ENCODE measurements at places on chromosomes 3 and 15.

DNA sequence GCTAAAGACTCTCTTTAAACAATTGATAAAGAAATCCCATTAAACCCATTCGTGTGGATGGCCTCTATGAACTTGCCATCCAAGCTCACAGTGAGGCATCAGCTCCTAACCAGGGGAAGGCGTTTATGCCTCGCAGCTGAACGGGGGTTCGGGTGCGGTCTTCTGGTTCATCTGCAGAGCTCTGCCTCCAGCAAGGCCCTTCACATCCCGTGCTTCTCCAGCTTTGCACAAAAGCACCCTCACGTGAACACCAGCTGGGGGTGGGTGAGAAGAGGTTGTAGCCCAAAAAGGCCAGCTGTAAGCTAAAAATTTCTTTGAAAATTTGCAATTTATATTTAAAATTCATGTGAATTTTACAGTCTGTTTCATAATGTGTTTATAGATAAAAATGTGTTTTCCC, 39.5 kb upstream of the ZNF148 start:
- DNase-seq: no peak

- no peak for DNase-seq
Measured at GRCh38 chr3:113606539-113607218, 74.3 kb downstream of the SIDT1 start.

DNA sequence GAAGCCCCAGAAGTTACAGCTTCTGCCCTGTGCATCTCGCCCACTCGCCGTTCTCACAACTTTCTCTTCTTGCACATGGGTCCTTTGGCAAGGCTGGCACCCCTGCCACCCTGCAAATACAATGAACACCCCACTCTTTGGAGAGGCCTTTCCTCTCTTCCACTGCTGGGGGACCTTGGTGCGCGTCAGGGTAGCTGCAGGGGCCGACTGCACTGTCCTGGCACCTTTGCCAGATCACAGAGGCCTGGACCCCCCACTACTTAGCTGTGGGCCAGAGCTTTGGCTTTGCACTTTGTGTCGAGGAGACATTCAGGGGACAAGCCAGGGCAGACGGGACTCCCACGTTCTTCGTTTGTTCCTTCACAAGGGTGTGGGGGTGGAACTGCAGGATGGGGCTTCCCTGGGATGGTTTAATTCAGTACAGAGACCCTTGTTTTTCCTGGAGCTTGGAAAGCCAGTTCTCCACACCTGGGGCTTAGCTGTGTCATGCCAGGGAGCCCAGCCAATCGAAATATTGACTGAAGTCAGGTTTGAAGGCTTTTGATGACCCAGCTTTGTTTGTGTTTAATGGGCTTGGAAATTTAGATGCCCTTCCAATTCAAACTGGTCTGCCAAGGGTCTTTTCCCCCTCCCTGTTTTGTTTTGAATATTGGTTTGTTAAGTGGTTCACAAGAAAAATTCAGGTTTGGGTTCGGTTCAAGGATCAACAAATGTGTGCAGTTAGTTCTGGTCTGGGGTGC, 256.1 kb upstream of the TLE3 start:
- no peak for DNase-seq

DNA sequence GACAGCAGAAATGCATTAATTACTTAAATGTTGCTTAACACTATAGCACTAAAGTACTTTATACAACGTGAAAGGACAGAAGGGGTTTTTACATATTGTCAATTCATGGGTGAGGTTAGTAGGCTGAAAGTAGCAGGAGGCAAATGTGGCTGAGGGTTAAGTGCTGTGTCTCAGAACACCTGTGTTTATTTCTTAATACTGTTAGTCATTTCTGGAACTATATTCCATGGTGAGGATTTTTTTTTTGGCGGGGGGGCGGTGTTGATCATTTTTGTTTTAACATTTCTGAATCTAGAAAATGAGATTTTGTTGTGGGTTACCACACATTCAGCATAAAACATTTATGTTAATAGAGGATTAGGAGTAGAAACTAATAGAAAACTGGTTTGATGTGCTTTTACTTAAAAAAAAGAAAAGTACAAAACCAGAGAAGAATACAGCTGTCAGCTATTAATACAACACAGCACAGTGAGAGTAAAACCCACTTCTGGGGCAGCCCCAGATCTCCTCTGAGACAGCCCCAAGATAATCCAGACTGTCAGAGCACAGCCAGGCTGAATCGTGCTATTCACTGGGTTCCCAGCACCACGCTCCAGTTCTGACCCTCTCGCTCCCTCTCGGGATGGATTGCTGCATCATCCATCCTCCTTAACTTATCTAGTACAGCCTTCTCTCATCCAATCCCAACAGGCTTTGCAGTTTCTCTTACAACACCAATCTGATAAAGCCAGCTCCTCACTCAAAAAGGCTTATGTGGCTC, 307.7 kb downstream of the TUSC7 start:
- no peak for DNase-seq

GRCh38 chr3:123258811-123259420, 57.2 kb downstream of the SEC22A start:
- DNase-seq: peak; percentile 4

DNA sequence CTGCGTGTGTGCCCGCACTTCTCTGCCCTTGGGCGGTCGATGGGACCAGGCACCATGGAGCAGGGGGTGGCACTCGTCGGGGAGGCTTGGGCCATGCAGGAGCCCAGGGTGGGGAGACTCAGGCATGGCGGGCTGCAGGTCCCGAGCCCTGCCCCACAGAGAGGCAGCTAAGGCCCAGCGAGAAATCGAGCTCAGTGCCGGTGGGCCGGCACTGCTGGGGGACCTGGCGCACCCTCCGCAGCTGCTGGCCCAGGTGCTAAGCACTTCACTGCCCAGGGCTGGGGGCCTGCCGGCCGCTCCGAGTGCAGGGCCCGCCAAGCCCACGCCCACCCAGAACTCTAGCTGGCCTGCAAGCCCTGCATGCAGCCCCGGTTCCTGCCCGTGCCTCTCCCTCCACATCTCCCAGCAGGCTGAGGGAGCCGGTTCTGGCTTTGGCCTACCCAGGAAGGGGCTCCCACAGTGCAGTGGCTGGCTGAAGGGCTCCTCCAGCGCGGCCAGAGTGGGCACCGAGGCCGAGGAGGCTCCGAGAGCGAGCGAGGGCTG, 553 bp upstream of the RTP4 start:
- no peak for DNase-seq

DNA sequence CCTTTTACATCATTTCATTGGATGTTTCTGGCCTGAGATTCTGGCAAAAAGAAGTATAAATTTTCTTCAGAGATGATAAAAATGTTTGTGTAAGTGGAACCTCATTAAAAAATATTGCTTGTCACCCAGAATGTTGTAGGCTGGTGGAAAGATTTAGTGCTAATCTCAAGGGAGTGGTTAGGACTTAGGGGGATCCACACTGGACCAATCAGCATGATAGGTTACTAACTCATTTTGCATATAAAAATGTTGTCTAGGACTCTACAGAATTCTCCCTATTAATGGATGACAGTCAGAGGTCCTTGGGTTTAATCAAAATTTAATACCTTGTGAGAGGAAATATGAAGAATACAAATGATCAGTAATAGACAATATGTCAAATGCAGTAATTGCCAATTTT, 108.6 kb upstream of the TNIK start:
- DNase-seq: no peak

DNA sequence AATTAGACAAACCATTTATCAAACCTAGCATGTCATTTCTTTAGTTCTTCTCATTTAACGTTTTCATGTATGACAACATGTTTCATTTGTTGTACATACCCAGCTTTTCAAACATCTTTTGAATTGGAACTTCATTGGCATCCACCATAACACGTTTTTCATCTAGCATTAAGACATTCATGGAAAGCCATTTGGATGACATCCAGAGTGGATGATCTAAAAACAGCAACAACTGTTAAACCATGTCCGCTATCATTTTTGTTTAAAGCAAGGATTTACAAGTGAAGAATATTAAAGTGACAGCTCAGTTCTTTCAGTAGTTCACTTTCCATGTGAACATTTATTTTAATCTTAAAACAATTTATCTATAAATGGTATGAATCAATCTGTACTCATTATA, 14.5 kb downstream of the GATM start:
- no peak for DNase-seq

- DNase-seq: no peak
Measured at GRCh38 chr3:54982807-54983206, 54.9 kb upstream of the LRTM1 start.

DNA sequence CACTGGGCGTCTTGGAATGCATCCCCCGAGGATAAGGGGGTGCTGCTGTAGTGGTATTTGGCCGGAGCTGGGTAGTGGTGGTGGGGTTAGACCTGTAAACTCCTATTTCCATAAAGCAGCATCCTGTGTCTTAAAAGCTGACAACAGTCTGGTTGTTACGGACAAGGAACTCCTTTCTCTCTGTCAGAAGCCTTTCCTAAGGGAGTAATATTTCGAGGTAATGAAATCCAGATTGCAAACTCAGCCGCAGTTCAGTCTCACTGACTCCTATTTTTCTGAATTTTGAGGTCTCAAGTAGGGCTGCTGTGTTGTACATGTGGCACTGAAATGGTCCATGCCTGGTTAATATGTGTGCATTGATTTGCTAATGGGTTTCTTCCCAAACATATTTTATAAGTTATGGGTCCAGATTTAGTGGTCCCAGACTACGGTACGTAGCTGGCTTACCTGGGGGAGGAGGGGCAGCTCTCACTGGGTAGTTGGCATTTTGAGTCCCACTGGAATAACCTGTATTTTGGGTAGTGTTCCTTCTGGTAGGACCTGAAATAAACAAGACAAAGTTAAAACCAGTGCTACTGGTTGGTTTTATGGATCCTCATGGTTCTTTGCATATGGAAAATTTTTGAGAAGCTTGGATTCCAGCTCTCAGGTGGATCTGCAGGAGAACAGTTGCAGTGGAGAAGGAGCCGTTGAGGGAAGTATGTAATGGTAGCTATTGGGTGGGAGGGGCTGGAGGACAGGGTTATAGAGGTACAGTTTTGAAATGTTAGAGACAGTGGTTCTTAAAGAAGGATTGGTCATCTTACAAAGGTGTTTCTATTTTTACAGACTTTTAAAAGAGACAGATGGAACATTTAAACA, 48.6 kb upstream of the LDHAL6B start:
- DNase-seq: no peak

DNA sequence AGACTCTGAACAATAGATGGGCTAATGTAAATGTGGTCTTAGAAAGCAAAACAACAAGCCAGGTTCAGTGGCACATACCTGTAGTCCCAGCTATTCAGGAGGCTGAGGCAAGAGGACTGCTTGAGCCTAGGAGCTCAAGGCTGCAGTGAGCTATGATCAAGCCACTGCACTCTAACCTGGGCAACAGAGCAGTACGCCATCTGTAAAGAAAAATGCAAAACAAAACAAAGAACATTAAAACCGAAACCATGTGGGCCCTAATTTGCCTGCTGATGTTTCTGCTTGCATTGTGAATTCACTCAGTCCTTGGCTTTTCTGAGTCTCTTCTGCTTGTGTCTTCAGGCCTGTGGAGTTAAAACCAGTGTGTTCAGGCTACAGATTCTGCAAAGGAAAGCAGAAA, 56.7 kb downstream of the CCNL1 start:
- no peak for DNase-seq

- DNase-seq: no peak
Measured at GRCh38 chr15:97747342-97747741, 213.2 kb upstream of the ARRDC4 start.

GRCh38 chr3:78838362-78838761, 929.4 kb downstream of the ROBO1 start:
- no peak for DNase-seq

DNA sequence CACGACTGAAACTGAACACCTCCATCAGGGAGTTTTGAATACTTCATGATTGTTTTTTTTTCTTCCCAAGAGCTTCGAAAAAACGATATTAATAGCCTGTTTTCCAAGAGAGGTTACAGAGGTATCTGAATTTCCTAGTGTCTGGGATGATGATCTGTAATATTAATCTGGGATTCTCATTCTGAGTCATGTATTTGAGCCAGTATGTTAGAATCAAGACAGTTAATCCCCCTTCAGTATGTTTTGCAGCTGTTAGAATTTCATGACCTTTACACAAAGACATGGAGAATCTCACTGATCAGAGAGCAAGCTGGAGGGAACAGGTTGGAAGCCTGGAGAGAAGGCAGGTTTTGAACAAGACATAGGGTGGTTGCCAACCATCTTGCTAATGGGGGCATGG, 234.5 kb upstream of the GAP43 start:
- DNase-seq: no peak

- peak; percentile 15 for DNase-seq
Measured at GRCh38 chr3:168467115-168467714, 371.5 kb upstream of the GOLIM4 start.

- no peak for DNase-seq
Measured at GRCh38 chr3:44289882-44290462, 48.3 kb downstream of the TOPAZ1 start.

DNA sequence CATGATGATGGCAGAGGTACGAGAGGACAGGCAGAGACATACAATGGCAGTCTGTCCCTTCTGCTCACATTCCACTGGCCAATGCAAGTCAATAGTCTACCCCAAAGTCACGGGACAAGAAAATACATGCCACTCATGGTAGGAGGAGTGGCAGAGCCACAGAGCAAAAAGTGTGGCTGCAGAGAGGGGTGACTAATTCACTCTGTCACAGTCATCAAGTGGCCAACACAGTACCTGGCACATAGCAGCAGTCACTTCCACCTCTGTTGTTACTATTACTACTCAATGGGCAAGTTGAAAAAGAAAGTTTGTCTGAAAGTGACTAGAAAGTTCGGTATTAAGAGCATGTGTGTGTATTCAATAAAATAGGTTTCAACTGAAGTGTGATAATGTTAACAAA, 91.4 kb downstream of the SMAD3 start:
- DNase-seq: no peak

DNA sequence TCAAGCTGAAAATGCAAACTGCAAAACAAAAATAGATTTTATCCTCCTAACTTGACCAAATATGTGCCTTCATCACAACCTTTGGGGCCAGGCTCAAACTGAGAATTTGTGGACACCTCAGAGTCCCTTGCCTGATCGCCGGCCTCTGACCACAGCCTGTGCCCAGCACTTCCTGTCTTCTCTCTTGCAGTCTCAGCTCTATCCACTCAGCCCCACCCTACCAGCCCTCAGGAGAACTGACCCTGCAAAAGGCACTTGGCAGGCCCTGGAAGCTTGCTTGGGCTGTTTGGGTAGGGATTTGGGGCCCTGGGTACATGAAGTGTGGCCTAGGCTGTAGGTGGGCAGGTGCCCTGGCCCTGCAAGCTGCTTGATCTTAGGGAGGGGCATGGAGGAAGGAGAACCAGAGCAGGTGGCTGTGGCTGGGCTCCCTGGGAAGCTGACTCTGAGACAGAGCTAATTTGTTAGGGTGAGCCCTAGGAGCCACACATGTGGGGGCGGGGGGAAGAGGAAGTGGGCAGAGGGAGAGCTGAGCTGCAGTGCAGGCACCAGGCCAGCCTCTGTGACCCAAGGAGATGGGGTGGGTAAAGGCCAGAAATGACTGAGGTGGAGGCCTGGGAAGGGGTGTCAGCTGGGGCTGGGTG, 8.6 kb downstream of the CLEC3B start:
- DNase-seq: no peak

DNA sequence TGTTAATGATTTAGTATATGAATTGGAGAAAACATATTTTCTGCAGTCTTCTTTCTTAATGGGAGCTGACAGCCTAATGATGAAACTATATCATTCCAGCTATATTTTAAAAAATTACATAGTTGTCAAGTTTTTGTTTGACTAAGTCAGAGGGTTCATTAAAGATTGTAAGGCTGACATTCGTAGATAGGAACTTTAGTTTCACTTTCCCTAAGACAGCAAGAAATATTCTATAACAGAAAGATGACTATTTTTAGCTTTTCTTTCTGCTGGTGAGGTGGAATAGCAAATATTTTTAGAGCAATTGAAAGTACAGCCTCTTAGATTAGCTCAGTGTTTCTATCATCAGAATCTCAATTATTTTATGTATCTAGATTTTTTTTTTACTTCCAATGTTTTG, 60.2 kb downstream of the PIAS1 start:
- DNase-seq: no peak

GRCh38 chr3:141067206-141067974, 16.2 kb downstream of the SPSB4 start:
- peak; percentile 0 for DNase-seq

All from right kidney (tissue), 9 donors.